ENCODE measurements at places on chromosomes 3 and 15.

DNA sequence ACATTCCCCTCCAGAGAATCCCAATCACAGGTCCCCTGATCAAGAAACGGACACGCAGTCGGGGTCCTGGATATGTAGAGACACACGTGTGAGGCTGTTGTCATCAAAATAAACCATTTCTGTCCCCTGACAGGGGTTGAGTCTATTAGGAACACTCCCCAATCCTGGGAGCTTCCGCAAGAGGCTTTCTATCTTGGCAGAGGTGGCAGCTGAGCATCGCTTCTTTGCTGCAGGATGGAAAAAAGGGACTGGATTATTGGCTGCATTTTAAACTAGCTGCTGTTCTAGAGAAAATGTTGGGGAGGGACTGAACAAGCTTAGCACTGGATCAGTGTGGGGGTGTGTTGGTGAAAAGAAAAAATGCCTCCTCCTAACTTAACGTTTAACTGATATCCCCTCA, 2.5 kb upstream of the CNTN4 start:
- no peak for DNase-seq

DNA sequence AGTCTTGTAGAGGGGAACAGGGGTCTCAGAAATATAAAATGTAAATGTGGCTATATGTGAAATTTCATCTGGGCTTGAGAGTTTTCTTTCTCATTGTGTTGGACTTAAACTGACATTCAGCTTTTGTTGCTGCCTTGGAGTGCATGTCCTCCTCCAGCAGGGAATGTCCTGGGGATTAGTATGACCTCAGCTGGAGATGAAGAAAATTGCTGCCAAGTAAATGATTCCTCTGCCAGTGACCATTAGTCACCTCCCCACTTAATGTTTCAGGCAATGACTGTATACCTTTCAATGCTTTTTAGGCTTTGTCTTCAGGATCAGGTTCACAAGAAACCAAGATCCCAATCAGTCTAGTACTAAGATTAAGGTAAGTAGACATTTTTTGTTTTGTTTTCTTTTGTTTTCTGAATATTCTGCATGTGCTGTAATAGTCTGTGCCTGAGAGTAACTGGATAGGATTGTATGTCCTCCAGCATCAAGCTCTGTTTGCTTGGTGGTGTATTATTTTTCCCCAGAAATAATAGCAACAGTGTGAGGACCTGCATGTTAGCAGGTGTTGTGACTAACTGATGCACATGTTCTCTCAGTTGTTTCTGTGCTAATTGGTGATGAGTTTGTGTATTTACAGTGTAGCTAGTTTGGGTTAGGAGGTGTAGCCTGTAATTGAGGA, 18.1 kb upstream of the SLC22A13 start:
- DNase-seq, result no peak

- no peak for DNase-seq
Measured at GRCh38 chr3:46566040-46566641, at the start of gene LRRC2. Gene LRRC2, minus strand, starts transcription at chr3:46566302. Its CDS starts 14,711 bp downstream, at chr3:46551591.

DNA sequence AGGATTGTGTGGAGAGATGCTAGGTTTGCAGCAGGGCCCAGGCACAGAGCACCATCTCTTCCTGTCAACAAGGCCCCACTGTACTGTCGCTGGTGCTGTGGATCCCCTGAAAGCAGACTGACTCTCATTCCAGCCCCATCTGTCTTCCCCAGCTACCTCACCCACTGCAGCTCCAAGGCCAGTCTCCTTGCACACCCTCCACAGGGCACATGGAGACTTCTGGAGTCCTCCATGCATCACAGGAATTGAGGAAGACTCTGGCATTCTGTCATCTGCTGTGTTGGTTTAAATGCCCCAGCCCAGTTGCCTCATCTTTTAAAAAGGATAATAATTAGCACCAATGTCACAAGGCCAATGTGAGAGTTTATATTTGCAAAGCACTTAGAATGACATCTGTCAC, 301.2 kb downstream of the RPLP1 start:
- DNase-seq, result no peak

DNA sequence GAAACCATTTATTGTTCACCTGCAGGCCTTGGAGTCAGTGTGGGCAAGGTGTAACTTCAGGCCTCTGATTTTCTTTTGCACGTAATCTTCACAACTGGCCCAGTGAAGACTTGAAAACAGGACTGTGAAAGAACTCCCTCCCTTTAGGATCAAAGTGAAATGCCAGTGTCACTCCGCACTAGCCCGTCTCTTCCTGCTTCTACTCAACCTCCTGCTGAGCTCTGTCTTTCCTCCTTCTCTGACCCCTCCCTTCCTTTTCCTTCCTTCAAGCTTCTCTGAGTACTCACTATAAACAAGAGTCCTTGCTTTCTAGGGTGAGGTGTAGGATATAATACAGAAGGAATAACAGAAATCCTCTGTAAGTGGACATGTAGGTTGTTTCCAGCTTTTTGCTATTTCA, 28.5 kb downstream of the TMEM41A start:
- DNase-seq, result no peak

GRCh38 chr3:23945663-23945912, 502 bp downstream of the NR1D2 start:
- no peak for DNase-seq

GRCh38 chr15:32802286-32802936, 84.6 kb downstream of the GREM1 start:
- no peak for DNase-seq

DNA sequence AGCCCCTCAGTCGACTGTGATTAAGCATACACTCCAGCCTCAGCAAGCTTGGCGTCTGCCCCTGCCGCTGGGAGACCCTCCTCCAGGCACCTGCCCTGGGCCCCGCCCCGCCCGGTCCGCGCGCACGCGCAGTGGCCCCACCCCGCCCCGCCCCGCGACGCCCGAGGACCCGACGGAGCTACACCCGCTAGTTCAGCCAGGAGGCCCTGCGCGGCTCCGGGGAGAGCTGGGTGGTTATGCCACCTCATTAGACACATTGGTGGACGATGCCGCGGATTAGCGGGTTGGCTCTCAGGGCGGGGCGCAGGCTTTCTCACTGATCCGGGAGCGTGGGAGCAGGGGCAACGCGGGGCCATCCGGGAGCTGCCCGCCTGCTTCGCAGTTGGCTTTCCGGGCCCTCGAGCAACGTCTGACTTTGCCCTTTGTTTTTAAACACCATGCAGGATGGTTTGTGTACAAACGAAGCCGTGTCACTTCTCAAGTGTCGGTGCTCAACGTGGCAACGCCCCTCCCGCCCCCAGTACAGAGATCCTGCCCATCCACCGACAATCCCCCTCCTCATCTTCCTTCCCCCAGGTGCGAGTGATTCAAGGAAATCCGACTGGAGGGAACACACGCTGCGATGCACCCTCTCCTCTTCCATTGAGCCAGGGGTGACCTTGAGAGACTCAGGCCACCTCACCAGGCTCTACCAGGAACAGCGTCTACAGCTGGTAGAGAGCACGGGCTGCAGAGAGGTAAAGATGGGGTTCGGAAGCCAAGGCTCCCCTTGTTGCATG, 109.3 kb downstream of the SHQ1 start:
- DNase-seq, result peak; percentile 37

DNA sequence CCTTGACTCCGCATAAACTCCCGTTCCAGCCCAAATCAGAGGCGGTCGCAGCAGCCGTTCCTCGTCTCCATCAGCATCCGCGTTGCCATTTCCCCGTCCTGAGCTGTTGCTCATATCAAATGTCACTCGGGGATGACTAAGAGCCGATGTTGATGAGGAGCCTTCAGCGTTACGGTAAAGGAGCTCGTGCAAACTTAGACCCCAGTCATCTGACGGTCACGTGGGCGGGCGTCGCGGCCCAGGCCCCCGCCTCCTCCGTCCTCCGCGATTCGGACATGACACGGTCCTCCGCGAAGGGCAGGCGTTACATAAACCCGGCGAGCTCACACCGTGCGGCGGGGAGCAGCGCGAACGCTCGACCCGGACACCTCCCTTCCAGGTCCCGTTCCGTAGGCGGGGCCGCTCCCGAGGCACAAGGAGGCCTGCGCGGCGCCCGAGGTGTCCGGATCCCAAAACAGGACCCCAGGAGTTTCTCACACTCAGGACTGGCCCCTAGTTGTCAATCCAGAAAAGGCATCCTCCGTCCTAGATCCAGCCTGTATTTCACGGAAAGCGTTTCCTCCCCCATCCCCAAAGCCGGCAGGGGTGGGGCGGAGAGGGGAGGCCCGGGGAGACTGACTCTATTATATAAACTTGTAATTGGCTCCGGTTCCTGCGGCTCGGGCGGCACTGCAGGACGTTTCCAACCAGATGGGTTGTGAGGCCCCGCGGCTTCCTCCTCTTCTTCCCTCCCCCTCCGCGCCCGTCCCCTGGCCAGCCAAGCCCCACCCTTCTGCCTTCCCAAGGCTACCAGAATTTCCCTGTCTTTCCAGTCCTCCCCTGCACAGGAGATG, 100.0 kb upstream of the IGF1R start:
- DNase-seq, result no peak

DNA sequence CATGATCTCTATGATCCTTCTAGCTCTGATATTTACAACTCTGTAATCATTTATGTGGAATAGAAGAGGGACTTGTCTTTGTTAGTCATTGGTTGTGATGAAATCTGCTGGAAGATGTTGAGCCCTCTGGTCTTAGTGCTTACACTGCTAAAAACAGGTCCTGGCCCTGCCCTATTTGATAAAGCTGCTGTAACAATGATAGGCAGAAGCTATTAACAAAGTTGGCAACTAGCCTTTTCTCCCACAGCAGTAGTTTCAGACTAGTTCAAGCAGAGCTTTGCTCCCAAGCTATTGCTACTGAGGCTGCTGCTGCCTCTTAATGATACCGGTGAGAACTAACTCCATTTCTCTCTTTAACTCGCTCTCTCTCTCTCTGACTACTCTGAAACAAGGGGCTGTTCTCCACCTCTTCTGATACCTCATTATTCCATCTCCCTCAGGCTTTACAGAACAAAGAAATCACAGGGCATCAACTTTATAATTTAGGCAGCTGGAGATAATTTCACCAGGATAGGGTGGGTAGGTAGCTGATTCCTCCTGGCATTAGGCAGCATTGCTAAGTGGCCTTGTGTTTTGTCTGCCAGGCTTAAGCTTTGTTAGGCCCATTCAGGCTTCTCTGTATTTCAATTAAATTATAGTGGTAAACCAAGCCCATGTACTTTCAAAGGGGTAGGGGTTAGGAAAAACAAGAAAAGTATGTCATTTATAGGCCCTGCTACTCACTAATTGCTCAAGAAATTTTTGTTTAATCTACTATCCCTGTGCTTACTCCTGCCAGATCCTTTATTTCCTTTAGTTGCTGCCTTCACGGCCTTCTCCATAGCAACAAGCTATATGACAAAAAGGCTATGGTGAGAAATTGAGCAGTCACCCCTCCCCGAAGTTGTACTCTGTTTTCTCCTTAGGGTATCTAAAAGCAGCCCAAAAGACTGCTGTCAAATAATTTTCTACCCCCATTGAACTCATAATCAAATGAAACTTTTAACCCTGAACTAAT, 139.6 kb downstream of the RBPMS2 start:
- no peak for DNase-seq

GRCh38 chr15:52178765-52179164, 12.4 kb downstream of the GNB5 start:
- DNase-seq, result no peak

DNA sequence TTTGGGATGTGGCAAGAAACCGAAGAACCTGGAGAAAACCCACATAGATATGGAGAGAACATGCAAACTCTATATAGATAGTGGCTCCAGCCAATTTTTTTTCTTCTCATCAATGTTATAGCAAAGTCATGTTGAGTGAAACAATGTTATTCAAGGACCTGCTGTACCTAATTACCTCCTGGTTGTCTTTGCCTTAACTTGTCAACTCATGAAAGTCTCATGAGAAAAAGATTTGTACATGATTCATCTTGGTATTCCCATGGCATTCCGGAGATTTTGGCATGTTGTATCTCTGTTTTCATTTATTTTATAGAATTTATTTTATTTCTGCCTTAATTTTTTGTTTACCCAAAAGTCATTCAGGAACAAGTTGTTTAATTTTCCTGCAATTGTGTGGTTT, 303.8 kb upstream of the CDIN1 start:
- no peak for DNase-seq

- no peak for DNase-seq
Measured at GRCh38 chr15:77138167-77138522, 67.2 kb upstream of the TSPAN3 start.

DNA sequence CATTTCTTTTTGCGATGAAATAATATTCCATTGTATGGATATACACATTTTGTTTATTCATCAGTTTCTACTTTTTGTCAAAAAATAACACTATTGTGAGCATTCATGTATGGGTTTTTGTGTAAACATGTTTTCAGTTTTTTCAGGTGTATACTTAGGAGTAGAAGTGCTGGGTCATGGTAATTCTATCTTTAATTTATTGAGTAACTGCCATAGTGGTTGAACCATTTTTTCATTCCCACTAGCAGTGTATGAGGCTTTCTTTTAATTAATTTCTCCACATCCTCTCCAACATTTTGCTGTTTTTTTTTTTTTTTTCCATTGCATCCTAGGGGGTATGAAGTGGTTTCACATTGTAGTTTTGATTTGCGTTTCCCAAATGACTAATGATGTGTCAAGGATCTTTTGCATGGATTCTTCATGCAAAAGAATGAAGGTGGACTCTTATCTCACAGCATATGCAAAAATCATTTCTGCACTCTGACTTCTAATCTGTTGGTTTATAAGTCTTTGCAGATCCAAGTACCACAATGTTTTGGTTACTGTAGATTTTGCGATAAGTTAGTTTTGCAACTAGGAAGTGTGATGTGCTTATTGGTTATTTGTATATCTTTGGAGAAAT, 12.6 kb downstream of the ATP2C1 start:
- DNase-seq, result no peak

GRCh38 chr3:116059421-116060096, 385.7 kb downstream of the LSAMP start:
- no peak for DNase-seq

DNA sequence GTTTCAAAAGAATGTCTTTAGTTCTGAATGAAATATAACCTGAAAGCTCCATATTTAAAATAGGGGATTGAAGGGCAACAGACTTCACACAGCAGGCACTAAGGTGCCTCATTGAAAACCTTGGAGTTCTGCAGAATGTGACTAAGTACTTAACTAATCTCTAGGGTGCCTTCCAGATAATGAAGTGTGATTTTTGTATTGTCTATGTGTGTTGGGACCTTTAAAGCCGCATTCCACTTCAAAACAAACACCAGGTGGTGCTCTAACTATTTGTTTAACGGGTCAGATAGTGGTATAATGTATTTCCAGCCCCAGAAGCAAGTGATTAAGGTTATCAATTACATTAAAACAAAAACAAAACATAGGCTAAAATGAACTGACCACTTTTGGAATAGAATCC, 28.0 kb downstream of the TFG start:
- DNase-seq, result no peak

GRCh38 chr15:78212546-78213424, 21.6 kb downstream of the ACSBG1 start:
- no peak for DNase-seq

Measured in activated CD4-positive, CD25-positive, alpha-beta regulatory T cell treated with anti-CD3 and anti-CD28 coated beads, Interleukin-2, amount 50 U/mL, for 16 hours (primary cell).